ENCODE measurements at places on chromosomes 2 and 18.
A peak's percentile ranks its signal among the peaks of the same experiment; 100 is the strongest.

GRCh38 chr2:25651782-25652455 is 21.5 kb downstream of the DTNB start:
- no peak for DNase-seq

DNA sequence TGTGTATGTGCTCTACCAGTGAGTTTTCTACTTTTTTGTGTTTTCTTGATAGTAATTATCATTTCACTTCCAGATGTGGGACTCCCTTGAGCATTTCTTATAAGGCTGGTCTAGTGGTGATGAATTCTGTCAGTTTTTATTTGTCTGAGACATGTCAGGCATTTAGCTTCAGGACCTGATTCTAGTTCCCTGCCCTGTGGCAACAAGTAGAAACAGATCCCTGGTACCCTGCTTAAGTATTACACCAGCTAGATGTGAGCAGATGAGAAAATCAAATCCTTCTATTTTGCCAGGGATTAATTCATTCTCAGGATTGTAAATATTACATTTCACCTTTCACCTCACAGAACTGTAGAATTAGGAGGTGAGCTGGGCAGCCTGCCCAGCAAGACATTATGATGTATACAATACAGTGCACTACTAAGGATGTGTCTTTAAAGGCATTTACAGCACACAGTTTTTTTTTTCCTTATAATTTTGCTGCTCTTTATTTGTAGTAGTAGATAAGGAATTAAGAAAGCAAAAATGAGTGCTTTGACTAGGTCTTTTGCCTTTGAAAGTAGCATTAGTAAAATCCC is 35.1 kb downstream of the GALM start:
- no peak for DNase-seq

DNA sequence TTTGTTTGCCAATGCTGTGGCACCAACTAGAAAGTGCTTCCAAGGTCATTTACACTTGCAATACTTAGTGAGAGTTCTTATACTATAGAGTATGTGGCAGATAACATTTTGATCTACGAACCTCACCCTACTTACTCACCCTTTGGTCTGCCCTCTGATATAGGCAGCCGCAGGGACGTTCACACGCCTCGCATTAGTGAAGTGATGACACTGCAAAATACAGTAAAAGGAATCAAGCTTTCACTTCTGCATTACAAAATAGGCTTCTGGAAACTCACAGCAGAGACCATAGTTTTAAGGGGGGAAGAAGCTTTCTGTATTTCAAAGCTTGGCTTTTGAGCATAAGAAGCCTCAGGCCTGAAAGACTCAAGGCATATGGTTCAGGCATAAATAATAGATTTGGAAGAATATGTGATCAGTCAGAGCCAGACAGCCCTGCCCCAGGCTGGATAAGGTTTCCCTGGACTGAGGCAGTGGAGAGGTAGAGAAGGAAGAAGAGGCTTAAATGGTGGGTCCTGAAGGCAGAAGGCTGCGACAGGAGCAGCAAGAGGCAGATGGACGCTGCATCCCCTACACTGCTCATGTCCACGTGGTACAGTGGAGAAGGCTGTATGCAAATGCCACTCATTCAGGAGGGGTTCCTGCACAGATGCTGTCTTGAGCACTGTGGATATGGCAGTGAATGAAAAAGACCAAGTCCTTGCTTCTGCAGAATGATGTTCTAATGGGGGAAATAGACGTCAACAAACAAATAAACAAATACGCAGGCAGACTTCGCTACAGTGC is 63.1 kb downstream of the FECH start:
- no peak for DNase-seq

DNA sequence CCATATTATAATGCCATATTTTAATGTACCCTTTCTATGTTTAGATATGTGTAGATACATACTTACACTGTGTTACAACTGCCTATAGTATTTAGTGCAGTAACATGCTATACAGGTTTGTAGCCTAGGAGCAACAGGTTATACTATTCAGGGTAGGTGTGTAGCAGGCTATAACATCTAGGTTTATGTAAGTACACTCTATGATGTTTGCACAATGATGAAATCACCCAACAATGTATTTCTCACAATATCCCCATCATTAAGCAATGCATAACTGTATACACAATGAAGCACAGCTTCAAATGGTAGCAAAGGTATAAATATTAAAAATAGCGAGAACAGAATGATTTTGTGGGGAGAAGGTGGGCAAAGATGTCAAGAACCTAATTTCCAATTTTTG is 117.8 kb downstream of the DYM start:
- DNase-seq = no peak

- DNase-seq = peak; percentile 77
Measured at GRCh38 chr2:237931205-237931721, 35.6 kb upstream of the UBE2F start.

GRCh38 chr18:46939337-46939963 is 22.0 kb downstream of the KATNAL2 start:
- DNase-seq = peak; percentile 75
